ENCODE measurements at places on chromosomes 1 and 21. TPM values are rescaled to one million over a fixed set of nuclear protein-coding genes. Genes with fewer than 3 reads are reported as not detected.

The KCNT2 gene
- total RNA-seq: 6.8 TPM

The CYP4B1 gene
- total RNA-seq: 332 TPM

The USP25 gene
- 73.3 TPM for total RNA-seq

The GUCA2B gene
- not detected for total RNA-seq

The RGS8 gene
- not detected for total RNA-seq

The RHBG gene
- not detected for total RNA-seq

The FNDC5 gene
- total RNA-seq: not detected

The ANGPTL3 gene
- total RNA-seq: not detected

The LCE6A gene
- total RNA-seq: not detected

The KCNA10 gene
- total RNA-seq: not detected

The TNN gene
- 0.88 TPM for total RNA-seq

The ZNF683 gene
- total RNA-seq: not detected

The PTGFR gene
- 21.6 TPM for total RNA-seq

The SCAMP3 gene
- total RNA-seq: 44.4 TPM

The KCTD3 gene
- 65.6 TPM for total RNA-seq

The ZNF697 gene
- 8.9 TPM for total RNA-seq

The SLC44A3 gene
- total RNA-seq: 2.3 TPM

The TSTD1 gene
- total RNA-seq: 52.0 TPM

The PLA2G2C gene
- not detected for total RNA-seq

The HNRNPR gene
- total RNA-seq: 64.9 TPM

Measured in subcutaneous adipose tissue (tissue), 4 donors.